Breast epithelium (tissue), 4 donors: ENCODE measurements at places on chromosomes 2 and 18. TPM values are rescaled to one million over a fixed set of nuclear protein-coding genes. Genes with fewer than 3 reads are reported as not detected.
A peak's percentile ranks its signal among the peaks of the same experiment; 100 is the strongest.

DNA sequence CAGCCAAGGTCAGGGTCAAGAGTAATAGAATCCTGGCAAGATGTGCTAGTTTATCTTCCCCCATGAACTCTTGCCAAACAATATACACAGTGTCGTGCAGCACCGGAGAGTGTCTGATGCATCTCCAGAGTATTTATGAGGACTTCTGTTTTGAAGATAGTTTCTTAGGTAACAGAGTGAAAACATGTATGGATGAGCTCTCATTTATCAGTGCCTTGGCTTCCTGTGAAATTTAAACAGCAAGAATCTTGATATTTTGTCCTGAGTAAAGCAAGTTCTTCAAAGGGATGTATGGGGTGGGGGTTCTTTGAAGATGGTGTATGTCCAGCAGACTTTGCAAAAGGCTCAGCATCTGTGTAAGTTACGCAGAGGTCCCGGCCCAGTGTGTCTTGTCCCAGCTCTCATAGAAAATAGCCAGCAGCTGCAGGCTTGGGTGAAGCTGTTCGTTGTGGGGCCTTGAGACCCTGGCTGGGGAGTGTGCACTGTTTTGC lies 361.0 kb upstream of the NT5C1B start:
- DNase-seq: no peak

DNA sequence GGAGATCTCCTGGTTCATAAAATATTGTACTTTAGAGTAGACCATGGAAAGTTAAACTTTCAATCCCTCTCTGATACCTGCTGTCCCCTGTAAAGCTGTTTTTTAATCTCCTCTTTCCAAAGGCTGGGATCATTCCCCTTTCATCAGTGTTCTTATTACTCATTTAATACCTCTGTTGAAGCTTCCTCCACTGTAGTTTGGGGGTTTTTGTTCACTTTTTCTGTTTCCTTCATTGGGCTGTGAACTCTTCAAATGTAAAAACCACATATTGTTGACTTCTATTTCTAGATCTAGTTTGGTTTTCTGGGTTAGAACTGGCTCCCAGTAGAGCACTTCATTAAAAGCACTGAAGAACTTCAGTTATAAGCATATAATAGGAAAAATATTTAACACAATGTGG lies 598.1 kb downstream of the RNF144A start:
- no peak for DNase-seq

DNA sequence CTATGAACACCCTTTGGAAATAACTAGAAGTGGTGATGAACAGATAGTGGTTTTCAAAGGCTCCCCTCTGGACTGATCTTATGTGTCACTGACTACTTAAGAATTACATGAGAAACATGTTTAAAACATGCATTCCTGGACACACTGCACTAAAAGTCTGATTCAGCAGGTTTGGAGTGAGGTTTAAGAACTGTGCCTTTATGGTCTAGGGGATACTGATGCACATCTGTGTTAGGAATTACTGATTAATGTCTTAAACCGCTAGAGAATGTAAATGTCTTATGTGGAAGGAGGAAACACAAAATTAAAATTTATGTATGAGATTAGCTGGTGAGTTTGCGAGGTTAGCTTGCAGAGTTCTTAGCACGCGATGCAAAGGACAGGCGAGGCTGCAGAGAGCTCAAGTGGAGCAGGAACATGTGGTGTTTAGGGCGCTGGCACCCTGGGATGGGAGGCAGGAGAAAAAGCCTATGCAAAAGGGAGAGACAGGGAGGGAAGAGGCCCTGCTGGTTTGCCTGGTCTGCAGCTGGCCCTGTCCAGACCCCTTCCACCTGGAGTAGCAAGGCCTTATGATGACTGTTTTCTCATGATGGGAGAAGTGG lies 11.7 kb downstream of the SH3YL1 start:
- DNase-seq: no peak

GRCh38 chr18:62445386-62445917 lies 77.4 kb upstream of the ZCCHC2 start:
- no peak for DNase-seq

DNA sequence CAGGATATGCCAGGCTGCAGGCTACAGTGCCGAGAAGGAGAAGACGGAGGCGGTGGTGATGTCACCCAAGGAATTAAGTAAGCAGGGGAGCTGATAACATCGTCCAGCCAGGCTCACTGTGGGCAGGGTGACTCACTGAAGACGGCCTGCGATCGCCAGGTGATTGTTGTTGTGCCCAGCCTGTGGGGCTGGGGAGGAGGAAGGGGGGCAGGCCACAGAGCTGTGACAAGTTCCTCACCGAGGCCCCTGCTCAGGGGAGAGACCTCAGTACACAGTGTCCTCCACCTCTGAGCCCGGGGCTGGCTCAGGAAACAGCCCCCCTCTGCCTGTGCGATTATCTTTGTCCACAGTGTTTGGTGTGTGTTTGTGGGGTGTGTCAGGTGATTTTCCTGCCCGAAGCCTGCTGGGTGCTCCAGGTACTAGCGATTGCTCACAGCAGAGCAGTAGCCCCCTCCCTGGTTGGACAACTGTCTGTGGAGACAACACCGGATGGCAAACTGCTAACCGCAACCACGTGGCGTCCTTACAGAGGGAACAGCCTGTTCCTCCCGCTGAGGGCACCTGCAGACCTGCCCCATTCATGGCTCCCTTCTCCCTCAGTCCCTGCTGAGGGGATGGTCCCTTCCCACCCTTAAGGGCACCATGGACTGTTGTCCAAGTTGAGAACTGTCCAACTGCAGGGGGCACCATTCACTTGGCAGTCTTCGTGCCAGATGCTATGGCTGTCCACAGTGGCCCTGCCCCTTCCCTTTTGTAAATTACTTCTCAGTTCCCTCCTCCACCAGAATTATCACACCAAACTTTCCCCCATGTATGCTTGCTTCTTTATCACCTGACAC lies 95.1 kb downstream of the ZFP36L2 start:
- DNase-seq: peak; percentile 88

DNA sequence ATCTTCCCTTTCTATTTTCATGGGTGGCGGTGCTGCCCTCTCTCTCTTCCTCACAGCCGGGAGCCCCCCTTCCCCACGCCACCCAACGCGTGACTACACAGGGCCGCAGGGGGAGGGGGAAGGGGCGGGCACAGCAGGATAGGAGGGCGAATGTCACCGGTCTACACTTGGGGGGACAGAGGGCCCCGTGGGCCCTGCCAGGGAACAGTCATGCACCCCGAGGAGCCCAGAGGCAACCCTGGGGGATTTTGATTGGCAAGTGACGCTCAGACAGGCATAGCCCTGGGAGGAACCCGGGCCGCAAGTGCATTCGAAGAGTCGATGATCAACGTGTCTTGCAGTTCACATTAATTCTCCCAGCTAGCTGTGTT lies 91.1 kb upstream of the ANKRD30BL start:
- no peak for DNase-seq

GRCh38 chr18:24840051-24840450 lies 379.6 kb downstream of the HRH4 start:
- no peak for DNase-seq

DNA sequence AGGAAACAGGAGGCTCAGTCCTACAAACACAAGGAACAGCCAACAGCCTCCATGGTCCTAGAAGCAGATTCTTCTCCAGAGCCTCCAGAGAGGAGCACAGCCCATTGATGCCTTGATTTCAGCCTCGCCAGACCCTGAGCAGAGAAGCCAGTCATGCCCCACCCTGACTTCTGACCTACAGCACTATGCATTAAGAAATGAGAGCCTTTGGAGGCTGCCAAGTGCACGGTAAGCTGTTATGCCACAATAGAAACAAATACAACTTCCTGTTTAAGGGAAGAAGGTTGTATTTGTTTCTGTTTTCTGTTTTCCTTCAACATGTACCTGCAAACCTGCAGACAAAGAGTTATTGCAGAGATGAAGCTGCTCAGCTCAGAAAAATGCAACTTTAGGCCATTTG lies 181.3 kb upstream of the AGAP1 start:
- DNase-seq: no peak

- DNase-seq: no peak
These were observed 129.0 kb upstream of the ACVR2A start for GRCh38 chr2:147715807-147716206.

GRCh38 chr2:147996828-147997227 lies 23.7 kb downstream of the ORC4 start:
- DNase-seq: no peak

GRCh38 chr18:55515214-55515613 lies 72.8 kb downstream of the TCF4 start:
- no peak for DNase-seq

DNA sequence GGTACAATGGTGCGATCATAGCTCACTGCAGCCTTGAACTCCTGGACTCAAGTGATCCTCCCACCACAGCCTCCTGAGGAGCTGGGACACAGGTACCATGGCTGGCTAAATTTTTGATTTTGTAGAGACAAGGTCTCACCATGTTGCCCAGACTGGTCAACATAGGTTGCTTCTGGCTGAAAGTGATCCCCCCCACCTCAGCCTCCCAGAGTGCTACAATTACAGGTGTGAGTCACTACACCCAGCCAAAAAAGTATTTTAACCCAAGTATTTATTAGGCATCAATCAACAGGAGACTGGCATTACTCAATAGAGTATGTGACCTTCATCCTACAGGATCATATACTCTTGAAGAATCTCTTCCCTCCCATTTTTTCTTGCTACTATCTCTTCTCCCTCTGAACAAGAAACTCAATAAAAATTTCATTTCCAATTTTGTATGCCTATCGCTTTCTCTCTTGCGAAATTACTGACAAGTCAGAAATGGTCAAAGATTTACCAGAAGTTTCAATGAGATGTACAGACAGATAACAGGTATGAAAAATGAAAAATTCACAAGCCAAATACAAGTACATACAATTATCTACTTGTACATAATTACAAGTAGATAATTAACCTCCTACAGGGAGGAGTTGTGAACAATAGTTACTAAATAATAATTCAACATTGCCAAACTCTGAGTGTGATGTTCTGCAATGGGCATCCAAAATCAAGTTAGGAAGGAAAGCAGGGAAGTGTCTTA lies 34.9 kb upstream of the CCNT2 start:
- DNase-seq: no peak

GRCh38 chr2:181458871-181459270 lies 1.7 kb downstream of the ITGA4 start:
- DNase-seq: no peak

DNA sequence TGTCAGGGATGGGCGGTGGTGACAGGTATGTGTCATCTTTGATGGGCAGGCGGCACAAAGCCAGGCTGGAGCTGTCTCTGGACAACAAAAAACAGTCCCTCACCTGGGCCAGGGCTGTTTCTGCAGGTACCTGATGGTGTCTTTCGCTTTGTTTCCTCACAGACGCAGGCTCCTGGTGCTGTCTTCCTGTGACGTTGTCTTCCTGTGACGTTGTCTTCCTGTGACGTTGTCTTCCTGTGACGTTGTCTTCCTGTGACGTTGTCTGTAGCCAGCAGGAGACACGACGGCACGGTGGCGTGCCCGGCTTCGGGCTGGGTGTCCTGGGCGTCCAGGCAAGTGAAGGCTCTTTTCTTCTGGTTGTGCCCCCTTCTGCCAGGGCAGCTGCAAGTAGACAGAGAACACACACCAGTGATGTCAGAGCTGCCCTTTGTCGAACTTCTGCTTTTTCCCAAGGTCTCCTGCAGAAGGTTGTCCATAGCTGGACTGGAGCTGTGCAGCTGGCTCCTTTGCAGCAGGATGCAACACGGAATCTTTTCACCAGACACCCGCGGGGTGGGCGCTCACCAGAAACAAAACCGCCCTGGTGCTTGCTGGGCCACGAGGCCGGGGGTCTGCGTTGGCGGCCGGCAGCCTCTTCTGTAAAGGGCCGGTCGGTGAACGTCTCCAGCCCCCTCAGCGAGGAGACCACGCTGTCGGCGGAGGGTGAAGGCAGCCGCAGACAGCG lies 21.1 kb downstream of the GPR35 start:
- DNase-seq: peak; percentile 2

DNA sequence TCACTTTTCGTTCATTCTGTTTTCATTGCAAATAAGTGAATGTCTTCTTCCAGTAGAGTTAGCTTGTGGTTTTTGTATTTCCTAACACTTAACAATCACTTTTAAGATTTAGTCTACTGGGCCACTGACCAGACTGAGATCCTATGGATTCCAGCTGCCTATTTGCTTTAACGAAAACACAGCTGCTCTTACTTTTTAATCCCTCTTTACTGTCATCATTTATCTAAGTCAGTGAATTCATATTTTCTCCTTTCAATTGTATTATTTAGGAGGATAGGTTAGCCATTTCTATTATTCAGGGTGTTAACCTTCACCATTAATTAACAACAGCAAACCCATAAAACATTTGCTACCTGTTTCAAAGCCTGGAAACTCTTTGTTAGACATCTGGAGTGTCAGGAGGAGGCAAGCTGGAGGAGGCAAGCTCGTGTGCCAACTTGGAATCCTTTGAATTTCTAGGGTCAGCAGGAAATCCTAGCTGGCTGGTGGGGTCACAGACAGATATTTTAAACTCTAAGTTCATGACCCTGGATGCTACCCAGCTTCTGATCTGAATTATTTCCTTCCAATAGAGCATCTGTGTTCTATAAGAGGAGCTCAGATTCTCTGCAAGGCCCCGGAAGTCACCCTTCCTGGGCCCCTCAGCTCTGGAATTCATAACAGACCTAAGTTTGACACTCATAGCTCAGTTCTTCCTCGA lies 385.3 kb downstream of the RBM43 start:
- DNase-seq: no peak

DNA sequence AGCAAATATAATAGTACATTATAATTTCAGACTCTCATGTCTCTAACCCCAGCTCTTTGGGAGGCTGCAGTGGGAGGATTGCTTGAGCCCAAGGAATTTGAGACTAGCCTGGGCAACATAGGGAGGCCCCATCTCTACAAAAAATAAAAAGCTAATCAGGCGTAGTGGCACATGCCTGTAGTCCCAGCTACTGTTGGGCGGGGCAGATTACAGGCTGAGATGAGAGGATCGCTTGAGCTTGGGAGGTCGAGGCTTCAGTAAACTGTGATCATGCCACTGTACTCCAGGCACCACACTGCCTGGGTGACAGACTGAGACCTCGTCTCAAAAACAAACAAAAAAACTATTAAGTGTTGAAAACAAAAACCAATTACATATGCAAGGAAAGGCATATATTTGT lies 123.0 kb upstream of the MYO3B start:
- no peak for DNase-seq

DNA sequence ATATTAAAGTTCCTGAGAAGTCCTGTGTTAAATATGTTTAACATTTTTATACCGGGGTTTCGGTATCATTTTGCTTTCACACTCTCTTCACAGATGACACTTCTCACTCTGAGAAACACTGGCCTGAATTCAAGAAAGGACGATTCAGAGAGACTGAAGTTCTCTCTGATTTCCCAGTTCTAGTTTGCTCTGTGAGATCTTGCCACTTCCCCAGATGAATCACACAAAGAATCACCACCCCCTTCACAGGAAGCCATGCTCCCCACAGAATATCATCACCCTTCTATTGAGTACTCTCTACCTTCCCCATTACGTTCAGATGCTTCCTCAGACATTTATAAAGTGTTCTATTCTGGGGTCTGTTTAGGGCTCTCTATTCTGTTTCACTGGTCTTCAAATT lies 16.1 kb upstream of the CD207 start:
- DNase-seq: no peak

Gene KCNIP3
- total RNA-seq: 14.4 TPM

Gene EXOC6B
- total RNA-seq: 37.0 TPM

Gene LOXL3
- 6.6 TPM for total RNA-seq

Gene GNLY
- total RNA-seq: 2.0 TPM

Gene ALPP
- total RNA-seq: not detected

Gene SOX11
- total RNA-seq: not detected

Gene UGT1A4
- total RNA-seq: not detected

Gene MEP1B
- total RNA-seq: not detected

Gene PAX3
- total RNA-seq: 2.3 TPM

Gene RGPD4
- total RNA-seq: not detected

Gene MTLN
- total RNA-seq: 88.3 TPM

Gene RNU2-63P
- not detected for total RNA-seq

Gene EML6
- total RNA-seq: 2.3 TPM
